NCI-H226 (cell line): ENCODE measurements at places on chromosomes 12 and 14.
A peak's percentile ranks its signal among the peaks of the same experiment; 100 is the strongest.

DNA sequence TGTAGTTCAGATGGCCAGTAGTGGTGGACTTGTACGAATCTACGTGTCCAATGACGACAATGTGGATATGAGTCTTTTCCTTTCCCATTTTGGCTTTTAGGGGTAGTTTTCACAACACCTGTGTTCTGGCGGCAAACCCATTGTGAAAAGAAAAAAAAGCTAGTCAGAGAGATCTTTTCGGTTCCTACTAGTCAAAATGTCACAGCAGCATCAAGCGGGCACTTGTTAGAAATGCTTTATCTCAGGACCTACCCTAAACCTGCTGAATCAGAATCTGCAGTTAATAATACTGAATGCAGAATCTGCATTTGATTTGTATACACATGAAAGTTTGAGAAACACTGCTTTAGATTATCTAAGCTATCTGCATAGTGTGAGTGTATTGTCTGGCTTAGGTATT lies 18.3 kb downstream of the AEBP2 start:
- no peak for DNase-seq

- no peak for DNase-seq
Observed at GRCh38 chr14:100881211-100882025, 22.1 kb downstream of the RTL1 start.

DNA sequence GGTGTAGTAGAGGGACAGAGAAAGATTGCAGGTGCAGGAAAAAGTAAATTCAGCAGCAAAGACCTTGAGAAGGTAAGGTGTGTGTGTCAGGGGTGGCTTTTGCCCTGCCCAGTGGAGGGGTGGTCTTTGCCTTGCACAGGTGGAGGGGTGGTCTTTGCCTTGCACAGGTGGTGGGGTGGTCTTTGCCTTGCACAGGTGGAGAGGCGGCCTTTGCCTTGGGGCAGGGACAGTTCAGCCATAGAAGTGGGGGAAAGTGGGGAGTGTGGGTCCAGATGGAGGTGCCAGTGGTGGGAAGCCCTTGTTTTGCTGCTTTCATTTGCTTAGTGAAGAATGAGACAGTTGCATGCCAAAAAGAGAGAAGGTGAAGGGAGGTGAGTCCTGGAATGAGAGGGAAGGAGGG lies 65.7 kb downstream of the PRMT8 start:
- DNase-seq: no peak

DNA sequence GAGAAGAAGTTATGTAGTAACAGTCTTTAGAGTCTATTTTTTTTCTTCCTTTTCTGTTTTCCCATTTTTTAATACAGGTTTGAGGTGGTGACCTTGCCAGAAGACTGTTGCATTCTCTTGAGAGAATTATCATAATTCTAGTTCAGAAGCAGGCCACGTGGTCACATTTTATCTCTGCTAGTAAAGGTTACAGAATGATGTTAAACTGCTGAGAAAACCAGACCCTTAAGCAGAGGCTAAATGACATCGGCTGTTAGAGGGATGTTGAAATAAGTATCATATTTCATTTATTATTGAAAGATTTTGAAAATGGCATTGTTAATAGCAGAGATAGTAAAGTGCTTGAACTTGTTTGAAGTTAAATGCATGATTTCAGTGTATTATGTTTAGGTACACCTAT lies 49.2 kb downstream of the BRMS1L start:
- DNase-seq: no peak

GRCh38 chr14:32350020-32350419 lies 20.9 kb downstream of the AKAP6 start:
- DNase-seq: no peak

DNA sequence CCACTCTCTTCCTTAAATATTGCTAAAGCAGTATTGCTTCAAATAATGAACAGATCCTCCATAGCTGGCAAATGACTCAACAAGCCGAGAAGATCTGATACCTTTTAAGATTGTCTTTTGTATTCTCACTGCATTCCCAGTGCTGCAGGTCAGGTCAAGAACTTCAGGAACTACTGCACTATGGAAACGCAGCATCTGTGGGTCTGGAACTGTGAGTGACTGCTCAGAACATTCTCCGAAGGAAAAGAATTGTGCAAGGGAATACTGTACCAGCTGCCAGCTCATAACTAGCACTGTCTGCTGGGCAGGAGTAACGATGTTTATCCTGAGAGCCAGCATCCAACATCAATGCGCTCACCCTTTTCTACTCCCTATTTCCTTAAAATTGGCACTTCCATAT lies 348.0 kb upstream of the SOX5 start:
- no peak for DNase-seq

GRCh38 chr12:22122359-22122758 lies 76.3 kb downstream of the CMAS start:
- DNase-seq: no peak

- no peak for DNase-seq
Observed at GRCh38 chr12:53358836-53359419, 21.0 kb upstream of the SP1 start.

- no peak for DNase-seq
Observed at GRCh38 chr12:55823419-55823818, 5.6 kb downstream of the ORMDL2 start.

- peak; percentile 76 for DNase-seq
Observed at GRCh38 chr12:121799156-121799841, 4.5 kb upstream of the SETD1B start.

DNA sequence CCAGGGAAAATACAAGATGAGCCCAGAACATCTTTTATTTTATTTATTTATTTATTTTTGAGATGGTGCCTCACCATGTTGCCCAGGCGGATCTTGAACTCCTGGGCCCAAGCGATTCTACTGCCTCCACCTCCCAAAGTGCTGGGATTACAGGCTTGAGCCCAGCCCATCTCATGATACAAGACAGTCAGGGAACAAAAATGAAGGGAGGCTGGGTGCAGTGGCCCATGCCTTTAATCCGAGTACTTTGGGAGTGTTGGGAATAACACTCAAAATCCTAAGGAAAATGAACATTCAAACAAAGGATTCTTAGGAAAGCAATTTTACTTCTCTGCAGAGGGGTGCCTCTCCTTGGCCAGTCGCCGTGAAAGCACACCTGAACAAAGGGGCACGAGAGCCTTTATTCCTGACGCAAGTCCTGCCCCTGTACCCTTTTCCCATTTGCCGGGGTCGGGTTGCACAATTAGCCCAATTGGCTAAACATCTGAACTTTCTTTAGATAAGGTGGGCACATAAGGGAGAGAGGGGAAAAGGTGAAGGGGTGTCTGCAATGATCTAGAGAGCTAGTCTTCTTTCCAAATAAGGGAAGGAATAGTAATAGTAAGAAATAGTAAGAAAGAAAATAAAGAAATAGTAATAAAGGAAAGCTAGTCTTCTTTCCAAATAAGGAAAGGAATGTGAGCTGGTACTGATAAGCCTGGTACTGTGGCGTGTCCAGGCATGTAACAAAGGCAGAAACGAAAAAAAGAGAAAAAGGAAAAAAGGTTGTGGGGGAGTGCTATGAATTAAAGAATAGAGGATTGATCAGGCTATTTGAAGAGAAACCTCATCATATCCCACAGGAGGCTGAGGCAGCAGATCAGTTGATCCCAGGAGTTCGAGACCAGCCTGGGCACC lies 13.4 kb downstream of the NCAPD2 start:
- no peak for DNase-seq

GRCh38 chr12:23947395-23947794 lies 2.1 kb downstream of the SOX5 start:
- DNase-seq: no peak

- no peak for DNase-seq
Observed at GRCh38 chr12:53402871-53403270, 20.8 kb upstream of the AMHR2 start.

- no peak for DNase-seq
Observed at GRCh38 chr12:91377436-91377835, 194.8 kb upstream of the DCN start.

DNA sequence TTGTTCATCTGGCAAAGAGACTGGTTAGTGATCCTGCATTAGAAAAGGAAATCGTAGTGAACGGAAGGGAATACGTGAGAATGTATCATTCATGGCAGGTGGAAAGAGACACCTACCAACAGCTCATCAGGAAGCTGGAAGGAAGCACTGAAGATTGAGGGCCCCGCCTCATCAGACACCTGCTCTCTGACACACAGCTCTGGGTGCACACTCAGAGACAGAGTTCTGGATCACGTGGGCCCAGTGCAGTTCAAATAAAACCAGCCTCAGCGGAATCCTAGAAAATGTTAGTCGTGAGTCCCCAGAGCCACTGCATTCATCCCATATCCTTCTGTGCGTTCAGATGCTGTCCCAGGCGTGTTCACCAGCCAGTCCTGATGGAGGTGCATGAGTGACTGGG lies 129.7 kb downstream of the GLT1D1 start:
- DNase-seq: no peak

GRCh38 chr12:90260136-90260535 lies 551.5 kb upstream of the ATP2B1 start:
- DNase-seq: no peak

- DNase-seq: peak; percentile 68
Observed at GRCh38 chr14:72528059-72528862, 365.6 kb downstream of the DPF3 start.

- peak; percentile 3 for DNase-seq
Observed at GRCh38 chr14:37232907-37233481, 35.3 kb downstream of the MIPOL1 start.

- DNase-seq: no peak
Observed at GRCh38 chr14:100677554-100678468, 48.9 kb upstream of the DLK1 start.

GRCh38 chr12:49648712-49649003 lies 25.3 kb downstream of the PRPF40B start:
- DNase-seq: no peak

GRCh38 chr12:109524466-109525278 lies 47.2 kb downstream of the UBE3B start:
- DNase-seq: no peak

DNA sequence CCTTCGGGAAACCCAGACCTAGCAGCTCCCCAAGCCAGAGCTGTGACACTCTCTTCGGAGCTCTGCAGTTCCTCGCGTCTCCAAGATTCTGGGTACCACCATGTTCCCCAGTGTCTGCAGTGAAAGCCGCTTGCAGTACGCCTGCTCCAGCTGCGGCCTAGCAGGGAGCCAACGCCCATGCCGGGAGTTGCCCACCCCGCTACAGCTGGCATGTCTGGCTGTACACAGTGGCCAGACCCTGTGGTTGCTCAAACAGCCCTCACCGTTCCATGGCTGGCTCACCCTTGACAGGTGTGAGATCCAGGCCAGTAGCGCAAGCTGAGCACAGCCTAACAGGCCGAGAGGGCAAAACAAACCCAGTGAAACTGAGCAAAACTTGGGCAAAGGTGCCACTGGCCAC lies 503.8 kb upstream of the RPL10L start:
- no peak for DNase-seq

GRCh38 chr12:101042211-101042610 lies 167.8 kb downstream of the SLC5A8 start:
- no peak for DNase-seq

DNA sequence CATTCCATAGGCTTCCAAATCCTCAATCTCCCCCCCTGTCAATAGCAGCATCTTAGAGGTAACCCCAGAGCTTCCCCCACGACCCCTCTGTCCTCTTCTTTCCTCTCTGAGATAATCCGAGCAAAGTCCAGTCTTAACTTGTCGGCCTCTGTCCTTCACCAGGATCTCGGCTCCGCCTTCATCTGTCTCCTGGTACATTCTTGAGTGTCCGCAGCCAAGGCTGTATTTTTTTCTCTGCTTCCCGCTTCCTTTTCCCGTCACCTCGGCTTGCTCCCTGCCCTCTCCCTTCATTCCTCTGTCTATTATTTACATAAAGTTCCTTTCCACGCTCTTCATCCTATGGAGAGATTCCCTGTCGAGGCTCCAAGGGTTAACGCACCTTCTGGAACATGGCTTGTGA lies 153.9 kb upstream of the GSC start:
- no peak for DNase-seq

DNA sequence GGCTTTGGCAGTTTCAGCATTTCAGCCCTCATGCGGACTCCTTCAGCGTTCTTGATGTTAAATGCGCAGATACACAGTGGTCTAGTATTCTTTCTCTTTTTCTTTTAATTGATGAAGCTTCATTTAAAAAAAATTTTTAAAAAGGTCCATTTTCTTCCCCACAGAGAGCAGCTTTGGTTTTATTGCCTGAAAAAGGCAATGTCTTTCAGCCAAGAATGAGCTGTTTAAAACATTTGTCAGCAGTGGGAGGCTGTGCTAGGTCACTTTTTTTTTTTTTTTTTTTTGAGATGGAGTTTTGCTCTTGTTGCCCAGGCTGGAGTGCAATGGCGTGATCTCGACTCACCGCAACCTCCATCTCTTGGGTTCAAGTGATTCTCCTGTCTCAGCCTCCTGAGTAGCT lies 13.5 kb downstream of the KMT5A start:
- no peak for DNase-seq
